CD4-positive, alpha-beta T cell treated with Interleukin-6 at 100 ng/mL for 8 hours (primary cell): ENCODE measurements at places on chromosomes 1 and 21.

DNA sequence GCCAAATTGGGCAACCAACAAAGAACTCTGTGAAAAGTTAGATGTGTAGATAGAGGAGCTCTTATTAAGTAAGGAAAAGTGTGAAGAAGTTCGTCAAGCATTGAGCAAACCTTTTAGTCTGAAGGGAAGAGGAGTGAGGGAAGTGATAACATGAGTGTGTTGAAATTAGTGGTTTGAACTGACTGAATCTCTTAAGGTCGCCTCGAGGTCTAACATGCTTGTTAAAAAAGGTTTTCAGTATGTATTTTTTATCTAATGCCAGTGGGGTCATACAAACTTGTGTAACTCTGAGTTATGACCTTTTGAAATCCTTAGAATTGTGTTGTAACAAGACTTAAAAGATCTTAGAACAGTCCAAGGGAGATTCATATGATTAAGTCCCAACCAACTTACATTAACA lies 34.1 kb downstream of the SOAT1 start:
- DNase-seq, result no peak

DNA sequence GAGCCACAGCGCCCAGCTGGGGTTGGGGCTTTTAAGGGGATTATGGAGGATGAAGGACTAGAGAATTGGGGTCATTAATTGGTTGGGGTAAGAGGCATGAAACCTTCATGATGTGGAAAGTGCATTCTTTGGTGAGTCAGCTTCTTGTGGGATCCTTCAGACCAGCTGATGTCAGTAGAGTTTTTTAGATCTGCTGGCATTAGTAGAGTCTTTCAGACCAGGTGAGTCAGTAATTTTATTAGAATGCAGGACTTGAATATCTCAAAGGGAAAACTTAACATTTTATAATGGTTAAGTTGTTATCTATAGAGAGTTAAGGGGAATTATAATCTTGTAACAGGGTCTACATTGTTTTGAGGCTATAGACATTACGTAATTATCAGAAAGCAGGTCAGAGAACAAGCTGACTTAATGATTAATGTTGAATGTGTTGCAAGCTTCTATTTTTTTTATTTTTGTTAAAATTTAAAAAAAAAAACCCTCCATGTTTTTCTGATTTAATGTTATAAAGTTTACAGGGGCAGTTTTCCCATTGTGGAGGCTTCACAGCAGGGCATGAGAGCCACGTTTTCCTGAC lies 160.9 kb upstream of the FMN2 start:
- no peak for DNase-seq

- no peak for DNase-seq
These were observed 172.5 kb upstream of the EDN2 start for GRCh38 chr1:41656825-41657500.

DNA sequence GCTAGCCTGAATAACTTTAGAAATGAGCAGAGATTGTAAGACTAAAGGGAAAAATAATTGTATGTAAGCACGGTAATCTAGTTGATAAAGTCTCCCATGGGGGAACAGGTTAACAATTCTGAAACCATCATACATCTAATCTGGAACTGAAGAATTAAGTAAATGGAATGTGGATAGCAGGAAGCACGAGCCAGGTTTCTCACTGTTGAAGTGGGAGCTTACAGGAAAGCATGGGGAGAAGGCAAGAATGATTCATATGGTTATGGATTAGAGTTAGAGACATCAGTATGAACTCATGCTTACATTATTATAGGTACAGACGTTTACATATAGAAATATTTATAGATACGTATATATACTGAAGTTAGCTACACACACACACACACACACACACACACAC lies 83.0 kb downstream of the LEPR start:
- no peak for DNase-seq

DNA sequence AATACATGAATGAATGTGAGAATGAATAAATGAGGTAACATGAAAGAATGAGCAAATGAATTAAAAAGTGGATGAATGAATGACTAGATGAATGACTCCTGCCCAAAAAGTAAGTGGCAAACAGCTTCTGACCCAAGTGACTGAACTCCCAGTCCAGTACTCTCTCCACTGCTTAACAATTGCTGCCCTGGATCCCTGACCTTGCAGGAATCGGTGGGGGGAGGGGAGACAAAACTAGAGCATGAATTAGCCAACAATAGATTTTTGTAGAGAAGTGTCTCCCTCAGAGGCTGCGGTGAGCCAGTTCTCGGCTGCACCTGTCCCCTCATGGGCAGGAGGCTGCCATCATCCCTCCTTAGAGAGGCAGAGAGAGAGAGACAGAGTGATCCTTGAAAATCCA lies 5.9 kb upstream of the GRIK3 start:
- no peak for DNase-seq

- no peak for DNase-seq
These were observed 3.0 kb upstream of the BATF3 start for GRCh38 chr1:212702672-212703071.
